ENCODE measurements at places on chromosomes 7 and 10.

GRCh38 chr10:33869028-33869427 lies 534.6 kb upstream of the NRP1 start:
- DNase-seq = no peak

DNA sequence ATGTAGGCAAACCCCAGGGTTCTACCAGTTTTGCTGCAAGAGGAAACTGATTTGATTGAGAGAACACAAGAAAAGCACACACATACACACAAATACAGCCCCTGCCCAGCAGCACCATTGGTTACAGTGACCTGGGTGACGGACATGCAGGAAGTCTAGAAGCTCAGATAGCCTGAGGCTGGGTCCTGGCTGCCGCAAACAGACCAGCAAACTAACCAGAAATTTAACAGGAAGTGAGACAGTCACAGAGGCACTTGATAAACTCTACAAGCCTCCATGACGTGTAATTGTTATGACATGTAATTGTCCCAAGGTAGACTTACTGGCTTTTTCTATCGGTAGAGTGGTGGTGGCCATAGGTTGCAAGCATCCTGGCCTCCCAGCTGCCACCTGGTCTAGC lies 58.9 kb downstream of the PRKAR2B start:
- DNase-seq = no peak

DNA sequence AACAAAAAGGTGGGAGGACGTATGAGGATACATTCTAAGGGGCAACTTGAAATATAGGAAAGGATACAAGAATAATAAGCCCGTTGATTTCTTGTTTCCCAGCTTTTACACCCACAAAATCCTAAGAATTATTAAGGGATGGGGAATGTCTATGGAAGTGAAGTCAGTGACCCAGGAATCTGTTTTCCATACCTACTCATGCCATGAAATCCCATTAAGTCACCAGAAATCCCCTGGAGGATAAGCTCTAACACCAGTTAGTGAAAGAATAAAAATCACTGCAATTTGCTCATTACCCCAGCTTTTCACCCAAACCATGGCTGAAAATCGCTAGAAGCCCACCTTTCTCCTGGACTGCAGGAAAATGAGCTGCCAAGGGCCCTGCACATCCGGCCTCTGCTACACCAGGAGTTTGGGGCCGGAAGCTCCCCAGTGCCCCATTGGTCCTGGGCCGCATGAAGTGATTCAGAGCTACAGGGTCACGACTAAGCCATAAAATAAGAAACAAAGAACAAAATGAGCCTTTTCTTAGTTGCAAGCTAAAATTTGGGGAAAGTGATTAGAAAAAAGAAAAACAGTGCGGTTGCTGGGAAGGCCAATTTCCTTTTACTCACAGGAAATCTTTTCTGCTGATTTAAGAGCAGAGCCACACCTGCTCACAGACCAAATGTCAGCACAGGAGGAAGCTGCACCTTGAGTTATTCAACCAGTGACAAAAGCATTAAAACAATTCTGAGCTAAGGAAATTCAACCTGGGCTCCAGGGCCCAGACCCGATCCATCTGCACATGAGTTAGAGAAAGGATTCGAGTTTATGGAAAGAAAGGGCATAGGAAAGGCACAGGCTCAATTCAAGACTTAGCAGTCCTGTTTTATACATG lies 40.3 kb downstream of the HIPK2 start:
- DNase-seq = no peak

DNA sequence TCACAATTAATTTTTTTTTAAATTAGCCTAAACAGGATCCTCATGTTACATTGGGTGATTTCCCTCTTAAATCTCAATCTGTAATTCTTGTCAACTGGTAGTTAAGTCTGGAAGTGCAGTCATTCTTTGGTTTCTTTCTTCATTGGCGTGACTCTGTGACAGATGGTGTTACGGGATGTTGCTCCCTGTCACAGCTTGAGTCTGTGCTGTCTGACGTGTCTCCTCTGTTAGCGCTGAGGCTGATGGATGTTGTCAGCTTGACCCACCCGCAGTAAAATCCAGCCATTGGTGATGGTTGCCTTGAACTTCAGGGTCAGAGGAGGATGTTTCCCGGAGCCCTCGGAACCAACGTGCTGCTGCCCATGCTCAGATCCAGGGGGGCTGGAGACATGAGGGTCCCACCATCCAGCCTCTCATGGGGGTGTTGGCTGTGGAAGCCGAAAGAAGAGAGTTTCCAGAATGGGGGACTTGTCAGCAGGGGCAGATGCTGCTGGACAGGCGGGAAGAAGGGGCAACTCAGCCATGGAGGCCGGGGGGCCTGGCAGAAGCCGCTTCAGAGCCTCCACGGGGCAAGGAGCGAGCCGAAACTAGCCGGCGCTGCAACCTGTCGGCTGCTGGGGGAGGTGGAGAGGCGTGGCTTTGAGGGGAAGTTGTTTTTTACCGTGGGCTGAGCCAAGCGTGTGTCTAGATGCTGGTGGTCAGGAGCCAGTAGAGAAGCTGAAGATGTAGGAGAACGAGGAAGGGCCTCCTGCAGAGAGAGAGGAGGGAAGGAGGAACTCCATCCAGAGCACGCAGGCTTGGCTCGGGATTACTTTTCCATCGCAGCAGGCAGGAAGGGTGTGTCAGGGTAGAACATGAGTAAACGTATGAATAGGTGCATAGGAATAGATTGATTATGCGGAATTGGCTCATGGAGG lies 3.5 kb downstream of the SUN1 start:
- no peak for DNase-seq

DNA sequence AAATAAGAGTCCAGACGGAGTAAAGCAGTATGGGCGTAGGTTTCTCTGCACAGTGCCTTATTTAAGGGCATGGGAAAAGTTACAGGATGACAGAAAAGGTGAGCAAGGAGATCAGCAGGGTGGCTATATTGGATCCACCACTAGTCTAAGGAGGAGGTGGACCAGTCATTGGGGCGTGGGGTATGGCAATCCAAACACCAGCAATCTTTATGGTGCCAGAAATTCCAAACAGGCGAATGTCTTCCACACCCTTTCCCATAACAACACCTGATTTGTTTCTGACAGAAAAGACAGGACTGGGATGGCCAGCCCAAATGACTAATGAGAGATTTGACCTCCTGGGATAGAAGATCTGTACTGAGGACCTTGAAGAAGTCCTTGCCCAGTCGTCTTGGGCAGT lies 181.8 kb upstream of the MBL2 start:
- DNase-seq = no peak

DNA sequence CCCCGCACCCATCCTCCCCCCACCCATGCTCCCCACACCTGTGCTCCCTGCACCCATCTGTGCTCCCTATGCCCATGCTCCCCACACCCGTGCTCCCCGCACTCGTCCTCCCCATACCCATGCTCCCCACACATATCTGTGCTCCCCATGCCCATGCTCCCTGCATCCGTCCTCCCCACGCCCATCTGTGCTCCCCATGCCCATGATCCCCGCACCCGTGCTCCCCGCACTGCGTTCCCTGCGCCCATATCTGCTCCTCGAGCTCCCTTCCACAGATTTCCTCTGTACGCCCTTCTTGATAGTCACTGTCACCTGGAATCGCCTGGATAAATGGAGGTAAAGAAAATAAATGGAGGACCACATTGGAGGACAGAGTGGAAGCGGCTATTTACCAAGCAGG lies 9.9 kb downstream of the DIP2C start:
- no peak for DNase-seq

GRCh38 chr7:30010021-30010420 lies 16.5 kb downstream of the FKBP14 start:
- DNase-seq = no peak

DNA sequence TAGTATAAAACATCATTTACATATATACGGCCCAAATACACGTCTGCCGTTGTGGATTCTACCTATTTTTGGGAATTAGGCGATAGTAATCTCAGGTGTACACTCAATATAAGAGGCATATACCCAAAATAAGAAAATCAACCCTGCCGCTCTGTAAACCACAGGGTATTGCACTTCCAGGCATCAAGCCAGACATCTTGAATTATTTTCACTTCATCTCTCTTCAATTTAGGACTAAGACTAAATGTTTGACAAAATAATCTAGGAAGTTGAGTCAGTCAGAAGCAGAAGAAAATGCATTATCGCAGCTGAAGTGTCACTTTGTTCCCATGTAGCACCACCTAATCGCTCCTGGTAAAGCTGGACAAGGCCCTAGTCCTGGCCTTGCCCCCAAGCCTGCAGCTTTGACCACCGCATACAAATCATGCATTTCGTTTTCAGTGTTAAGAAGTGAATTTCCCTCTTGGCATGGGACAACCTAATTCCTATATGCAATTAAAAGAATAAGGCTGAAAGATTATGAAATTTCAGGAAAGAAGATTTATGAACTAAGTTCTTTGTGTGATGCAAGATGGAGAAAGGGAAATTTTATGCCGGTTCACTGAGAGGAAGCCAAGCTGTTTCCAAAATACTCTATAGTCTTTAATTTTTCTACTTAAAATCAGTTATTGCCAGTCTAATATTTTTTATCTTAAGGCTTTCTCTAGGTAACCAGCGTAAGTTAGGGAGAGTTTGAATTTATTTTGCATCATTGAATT lies 26.0 kb downstream of the CABCOCO1 start:
- DNase-seq = no peak

DNA sequence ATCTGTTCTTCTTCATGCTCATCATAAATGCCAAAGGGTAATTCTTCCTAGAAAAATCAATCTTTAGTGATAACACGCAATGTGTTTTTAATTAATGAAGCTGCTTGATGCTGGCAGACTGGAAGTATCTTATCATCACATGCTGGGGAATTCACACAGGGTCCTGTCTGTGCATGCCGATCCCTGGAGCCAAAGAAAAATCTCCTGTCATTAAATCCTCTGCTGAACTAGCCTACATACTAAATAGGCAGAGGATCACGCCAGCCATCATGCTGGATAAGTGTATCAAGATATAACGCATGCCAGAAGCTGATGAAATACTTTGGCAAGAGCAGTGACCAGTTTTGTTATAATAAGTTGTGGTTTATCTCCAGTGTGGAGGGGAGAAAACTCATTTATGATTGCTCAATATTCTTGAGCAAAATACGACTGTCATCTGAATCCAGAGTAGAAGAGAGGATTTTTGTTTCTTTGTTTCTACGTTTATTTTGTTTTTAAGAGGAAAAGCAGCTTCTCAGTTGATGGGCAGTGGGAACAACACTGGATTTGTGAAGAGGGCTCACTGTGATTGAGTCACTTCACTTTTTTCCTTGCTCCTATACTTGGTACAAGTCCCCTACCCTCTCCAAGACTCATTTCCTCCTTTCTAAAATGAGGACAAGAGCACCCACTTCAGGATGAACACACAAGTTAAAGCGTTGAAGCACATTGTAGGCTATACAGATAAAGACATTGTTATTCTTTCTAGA lies 649.1 kb downstream of the TNS3 start:
- DNase-seq = no peak

- DNase-seq = no peak
These were observed 63.9 kb upstream of the SORCS3 start for GRCh38 chr10:104577163-104577562.

DNA sequence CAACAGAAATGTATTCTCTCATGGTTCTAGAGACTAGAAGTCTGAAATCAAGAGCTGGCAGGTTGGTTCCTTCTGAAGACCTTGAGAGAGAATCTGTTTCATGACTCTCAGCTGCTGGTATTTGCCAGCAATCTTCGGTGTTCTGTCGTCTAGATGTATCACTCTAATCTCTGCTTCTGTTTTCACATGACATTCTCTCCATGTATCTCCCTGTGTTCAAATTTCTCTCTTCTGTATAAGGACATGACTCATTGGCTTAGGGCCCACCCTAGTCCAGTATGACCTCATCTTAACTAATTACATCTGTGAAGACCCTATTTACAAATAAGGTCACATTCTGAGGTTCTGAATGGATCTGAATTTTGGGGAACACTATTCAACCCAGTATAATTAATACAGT lies 82.3 kb downstream of the ANKRD7 start:
- no peak for DNase-seq

DNA sequence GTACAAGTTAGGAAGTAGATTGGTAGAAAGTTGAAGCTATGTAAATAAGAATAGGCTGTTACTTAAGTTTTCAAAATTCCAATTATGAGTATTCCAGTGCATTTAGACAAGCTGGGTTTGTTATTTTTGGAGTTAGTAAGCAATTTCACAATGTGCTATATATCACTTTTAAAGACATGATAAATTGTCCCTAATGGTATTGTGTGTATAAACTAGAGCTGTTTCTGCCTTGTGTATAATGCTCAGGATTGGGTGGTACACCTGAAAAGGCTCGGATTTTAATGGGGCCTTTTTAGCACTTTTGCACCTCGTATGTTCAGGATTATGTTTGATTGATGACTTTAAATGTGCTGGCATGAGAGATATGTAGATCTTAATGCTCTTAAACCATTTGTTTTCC lies 175.8 kb downstream of the VTI1A start:
- no peak for DNase-seq

DNA sequence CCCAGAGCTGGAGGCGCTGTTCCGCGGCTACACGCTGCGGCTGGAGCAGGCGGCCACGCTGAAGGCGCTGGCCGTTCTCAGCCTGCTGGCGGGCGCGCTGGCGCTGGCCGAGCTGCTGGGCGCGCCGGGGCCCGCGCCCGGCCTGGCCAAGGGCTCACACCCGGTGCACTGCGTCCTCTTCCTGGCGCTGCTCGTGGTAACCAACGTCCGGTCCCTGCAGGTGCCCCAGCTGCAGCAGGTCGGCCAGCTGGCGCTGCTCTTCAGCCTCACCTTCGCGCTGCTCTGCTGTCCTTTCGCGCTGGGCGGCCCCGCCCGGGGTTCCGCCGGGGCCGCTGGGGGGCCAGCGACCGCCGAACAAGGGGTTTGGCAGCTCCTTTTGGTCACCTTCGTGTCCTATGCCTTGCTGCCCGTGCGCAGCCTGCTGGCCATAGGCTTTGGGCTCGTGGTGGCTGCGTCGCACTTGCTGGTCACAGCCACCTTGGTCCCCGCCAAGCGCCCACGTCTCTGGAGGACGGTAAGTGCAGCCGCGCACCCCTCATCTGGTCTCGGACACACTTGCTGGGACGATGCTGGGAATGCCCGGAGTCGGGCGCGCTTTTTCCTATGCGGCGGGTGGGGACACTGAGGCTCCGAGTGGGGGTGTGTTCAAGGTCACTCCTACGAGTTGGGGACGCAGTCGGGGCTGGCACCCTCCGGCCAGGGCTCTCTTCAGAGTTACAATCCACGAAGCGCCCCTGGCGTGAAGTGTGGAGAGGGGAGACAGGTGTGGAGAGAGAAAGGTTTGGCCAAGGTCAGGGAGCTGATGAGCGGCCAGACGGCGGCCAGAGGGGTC lies 717 bp downstream of the ADCY1 start:
- DNase-seq = no peak

- DNase-seq = no peak
These were observed 101.2 kb downstream of the MPP7 start for GRCh38 chr10:28201410-28202400.

GRCh38 chr10:100697070-100697469 lies 48.3 kb upstream of the PAX2 start:
- no peak for DNase-seq
